CD4-positive, alpha-beta T cell treated with Interleukin-15 for 4 hours (primary cell): ENCODE measurements at places on chromosomes 7 and 10.

- DNase-seq = no peak
These were observed 340.6 kb upstream of the NRP1 start for GRCh38 chr10:33674986-33675599.

GRCh38 chr7:44331682-44332081 is 6.3 kb upstream of the CAMK2B start:
- no peak for DNase-seq

DNA sequence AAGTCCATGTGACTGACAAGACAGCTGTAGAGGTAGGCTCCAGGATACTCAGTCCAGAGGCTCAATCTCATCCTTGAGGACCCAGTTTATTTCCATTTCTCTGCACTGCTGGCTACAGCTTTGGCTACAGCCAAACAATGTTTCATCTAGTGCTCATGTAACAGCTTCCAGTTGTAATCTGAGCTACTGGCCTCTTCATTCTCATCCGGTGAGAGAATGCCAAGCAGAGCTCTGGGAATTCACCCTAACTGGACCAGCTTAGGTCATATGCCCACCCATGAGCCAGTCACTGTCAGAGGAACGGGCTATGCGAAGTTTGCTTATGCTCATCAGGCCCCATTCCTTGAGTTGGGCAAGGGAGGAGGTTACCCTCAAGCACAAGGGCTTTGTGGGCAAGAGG is 192.9 kb downstream of the EVX1 start:
- DNase-seq = no peak

GRCh38 chr10:129411393-129411705 is 55.7 kb upstream of the MGMT start:
- no peak for DNase-seq

GRCh38 chr7:78018641-78019446 is 220.3 kb downstream of the PHTF2 start:
- DNase-seq = peak; percentile 2

- DNase-seq = no peak
These were observed 289.0 kb downstream of the SNX13 start for GRCh38 chr7:17651341-17651740.

DNA sequence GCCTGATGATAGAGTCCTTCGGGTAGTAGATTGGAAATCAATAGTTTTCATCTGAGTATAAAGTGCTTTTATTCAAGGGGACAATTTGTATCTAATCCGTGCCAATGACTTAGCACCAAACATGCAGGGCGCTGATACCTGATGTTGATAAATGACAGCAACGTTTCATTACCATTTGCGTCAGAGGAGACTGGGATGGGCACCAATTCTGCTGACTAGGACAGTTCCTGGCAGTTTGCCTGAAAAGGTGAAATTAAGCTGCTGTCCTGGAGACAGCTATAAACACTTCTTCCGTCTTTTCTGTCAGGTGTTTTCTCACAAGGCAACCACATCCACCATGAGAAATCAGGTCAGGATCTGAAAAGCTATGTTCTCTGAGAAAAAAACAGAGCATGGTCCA is 1136.4 kb downstream of the TYW1 start:
- DNase-seq = no peak

DNA sequence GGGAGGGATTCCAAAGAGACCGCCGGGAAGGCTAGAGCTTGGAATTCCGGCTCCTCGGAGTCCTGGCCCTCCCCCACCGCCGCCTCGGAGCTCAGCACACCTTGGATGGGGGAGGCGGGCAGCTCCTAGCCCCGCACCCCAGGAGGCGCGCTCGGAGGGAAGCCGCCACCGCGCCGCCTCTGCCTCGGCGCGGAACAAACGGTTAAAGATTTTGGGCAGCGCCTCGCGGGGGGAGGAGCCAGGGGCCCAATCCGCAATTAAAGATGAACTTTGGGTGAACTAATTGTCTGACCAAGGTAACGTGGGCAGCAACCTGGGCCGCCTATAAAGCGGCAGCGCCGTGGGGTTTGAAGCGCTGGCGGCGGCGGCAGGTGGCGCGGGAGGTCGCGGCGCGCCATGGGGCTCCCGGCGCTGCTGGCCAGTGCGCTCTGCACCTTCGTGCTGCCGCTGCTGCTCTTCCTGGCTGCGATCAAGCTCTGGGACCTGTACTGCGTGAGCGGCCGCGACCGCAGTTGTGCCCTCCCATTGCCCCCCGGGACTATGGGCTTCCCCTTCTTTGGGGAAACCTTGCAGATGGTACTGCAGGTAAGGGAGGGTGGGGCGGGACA is at the start of gene CYP26A1:
TSS of gene CYP26A1 (plus strand) at position 355 of the 608 bp plus-strand sequence. CDS start at position 397, 42 bp downstream.
- no peak for DNase-seq

GRCh38 chr7:94357076-94357475 is 37.6 kb upstream of the COL1A2 start:
- no peak for DNase-seq

GRCh38 chr7:151051108-151051507 is 2.8 kb downstream of the ASIC3 start:
- DNase-seq = peak; percentile 28

DNA sequence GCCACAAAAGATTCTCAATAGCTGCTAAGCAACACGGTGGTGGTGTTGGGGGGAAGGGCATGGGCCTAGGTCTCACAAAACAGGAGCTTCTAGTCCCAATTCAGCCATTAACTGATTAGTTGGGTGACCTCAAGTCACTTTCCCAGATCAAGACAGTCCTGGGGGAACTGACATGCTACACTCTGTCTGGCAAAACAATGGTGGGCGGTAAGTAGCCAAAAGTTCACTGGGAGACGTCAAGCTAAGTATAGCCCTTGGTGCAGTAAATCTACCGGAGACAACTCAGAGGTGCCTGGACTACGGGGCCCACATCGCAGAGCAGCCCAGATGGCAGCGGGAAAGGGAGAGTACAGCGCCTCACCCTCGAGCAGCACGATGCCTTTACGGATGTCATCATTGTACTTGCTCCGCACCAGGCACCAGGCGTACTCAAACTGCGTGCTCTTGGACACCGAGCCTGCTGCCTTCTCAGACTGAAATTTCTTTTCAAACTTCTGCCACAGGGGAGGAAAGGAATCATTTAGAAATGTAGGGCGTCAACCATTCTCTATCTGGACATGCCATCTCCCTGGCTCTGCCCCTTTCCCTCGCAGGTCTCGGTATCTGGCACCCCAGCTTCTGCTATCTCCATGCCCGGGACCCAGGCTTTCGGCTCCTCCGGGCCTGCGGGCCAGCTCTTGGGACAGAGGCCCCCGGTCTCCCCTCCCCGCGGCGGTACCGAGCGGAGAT is 1.1 kb downstream of the FIS1 start:
- peak; percentile 3 for DNase-seq

DNA sequence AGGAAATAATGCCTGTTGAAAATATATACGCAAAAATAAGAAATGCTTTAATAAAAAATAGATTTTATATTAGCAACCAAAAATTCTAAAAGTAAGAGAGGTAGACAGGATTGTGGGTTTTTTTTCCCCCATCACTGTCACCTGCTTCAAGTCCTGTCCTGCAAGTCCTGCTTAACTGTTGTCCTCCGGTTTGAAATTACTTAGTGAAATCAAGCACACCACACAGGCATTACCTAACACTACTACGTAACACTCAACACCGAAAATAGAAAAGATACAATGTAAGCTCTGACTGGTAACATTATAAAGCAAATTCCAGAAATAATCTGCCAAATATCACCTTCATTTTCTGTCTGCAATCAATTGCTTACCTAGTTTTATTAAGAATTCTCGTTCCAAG is 90.9 kb downstream of the UPF2 start:
- DNase-seq = no peak

DNA sequence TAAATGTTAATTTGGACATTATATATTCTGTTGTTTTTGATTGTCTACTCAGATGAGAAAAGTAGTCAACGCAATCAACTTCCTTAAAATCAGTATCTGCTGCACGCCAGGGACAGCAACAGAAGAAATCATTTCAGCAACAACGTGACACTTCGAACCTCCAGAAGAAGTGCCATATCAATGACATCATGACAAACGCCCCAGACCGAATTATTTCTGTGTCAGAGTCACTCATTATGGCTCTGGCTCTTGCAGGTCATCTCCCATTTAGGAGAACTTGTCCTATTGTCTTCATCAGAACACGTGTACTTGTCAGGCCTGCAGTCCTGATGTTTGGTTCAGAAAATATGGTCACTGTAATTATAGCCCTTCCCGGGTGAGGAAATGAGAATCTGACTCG is 276.3 kb downstream of the ADARB2 start:
- DNase-seq = no peak

GRCh38 chr10:104767745-104768144 is 126.7 kb downstream of the SORCS3 start:
- DNase-seq = no peak

DNA sequence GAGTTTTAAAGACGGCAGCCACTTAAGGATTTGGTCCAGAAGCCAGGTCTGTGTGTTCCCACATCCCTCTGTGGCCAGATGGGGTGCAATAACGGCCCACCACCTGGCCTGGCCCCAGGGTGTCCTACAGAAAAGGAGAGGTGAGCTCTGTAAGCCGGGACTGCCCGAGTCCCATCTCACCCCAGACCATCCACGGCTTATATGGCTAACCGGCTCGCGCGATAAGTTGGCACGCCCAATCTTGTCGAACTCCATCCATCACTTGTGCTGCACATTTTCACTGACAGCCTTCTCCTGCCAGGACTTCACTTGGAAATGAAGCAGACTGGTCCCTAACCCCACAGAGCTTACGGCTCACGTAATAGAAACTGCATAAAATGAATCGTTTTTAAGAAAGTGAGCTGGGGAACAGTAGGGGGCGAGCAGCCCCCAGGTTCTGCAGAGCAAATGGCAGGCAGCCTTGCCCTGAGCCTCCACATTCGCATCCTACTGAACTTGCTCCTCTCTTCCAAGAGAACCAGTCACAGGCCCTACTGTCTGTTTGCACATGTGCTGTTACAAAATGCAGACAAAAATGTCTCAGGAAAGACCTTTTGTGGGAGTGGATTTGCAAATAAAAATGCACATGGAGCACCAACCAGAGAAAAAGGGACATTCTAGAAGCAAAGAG is 98.2 kb downstream of the TNS3 start:
- DNase-seq = no peak

- no peak for DNase-seq
These were observed 24.6 kb upstream of the MRPS33 start for GRCh38 chr7:141039376-141039775.

- no peak for DNase-seq
These were observed at the start of gene ZNF804B for GRCh38 chr7:88759230-88760135. Gene ZNF804B, plus strand, starts transcription at chr7:88759700. Its CDS starts 277 bp downstream, at chr7:88759977.

DNA sequence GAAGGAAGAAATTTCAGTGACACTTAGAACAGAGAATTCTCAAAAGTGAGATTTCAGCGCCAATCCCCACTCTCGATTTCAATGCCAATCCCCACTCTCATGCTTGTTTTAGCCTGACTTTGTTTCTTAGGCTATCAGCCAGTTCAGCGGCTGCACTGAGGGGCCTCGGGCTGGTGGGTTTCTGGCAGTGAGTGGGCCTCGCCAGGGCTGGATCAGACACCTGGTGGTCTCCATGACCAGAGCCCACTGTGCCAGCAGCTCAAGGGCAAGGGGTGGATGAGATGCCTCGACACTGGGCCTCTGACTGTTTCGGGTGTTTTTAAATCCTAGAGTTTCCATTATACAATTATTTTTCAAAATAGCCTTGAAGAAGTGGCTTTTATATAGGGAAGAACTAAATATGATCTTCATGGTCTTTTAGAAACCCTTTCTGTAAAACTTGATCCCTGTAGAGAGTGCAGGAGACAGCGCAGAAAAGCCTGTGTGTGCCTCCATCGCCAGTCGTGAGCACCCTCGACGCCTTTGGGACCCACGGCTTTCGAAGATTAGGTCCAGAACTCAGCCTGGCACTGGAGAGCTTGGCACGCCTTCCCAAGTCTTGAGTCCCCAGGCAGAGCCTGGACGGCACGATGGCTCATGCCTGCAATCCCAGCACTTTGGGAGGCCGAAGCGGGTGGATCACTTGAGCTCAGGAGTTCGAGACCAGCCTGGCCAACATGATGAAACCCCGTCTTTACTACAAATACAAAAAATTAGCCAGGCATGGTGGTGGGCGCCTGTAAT is 76.2 kb downstream of the INPP5A start:
- no peak for DNase-seq

DNA sequence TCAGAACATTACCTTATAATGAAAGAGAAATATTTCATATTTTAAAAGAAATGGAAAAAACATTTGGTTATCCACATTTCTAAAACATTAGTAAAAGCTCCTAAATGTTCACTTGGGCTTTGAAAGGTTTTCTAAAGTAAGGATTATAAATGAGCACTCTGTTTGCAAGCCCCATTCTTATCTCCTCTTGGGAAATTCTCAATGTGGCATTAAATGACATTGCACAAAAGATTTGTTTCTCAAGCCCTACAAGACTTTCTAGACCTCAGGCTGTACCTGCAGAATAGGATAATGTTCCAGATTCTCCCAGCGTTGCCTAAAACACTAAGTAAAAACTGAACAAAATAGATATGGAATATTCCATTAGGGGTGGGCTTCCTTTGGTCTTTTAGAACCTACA is 658.0 kb upstream of the FOXK1 start:
- DNase-seq = no peak

GRCh38 chr10:112958275-112958995 is 8.4 kb downstream of the TCF7L2 start:
- no peak for DNase-seq

DNA sequence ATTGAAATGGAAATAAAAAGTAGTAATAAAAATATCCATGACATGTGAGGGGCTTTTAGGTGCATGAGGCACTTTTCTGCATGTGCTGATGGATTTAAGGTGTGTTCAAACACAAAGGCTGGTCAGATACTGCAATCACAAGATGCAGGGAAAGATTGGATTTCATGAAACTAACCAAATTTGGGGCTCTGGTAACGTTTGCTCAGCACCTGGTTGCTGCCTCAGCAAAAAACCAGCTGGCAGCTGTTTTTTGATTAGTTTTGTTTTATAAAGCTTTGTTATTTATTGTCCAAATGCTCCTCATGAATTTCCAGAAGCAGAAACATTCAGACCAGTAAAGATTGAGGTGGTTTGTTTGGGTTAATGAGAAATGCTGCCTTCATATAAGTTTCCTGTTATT is 195.7 kb upstream of the NRG3 start:
- no peak for DNase-seq

DNA sequence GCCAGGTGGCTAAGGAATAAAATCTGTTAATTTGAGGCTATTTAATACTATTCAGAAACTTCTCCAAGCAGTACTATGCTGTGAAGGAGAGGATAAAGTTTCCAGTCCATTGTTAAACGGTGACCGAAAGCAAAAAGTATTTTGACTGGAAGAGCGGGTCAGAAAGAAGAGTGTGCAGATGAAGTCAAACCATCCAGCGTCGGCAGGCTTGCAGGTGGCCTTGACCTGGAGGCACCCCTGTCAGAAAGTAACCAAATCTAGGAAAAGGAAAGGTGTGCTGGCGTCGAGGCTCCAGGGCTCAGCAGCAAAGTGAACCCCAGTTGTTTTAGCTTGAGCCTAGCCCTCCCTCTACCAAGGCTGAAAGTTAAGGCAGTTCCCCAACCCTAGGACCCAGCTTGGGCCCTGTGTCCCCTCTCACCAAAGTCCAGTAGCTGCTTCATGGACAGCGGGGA is 544 bp downstream of the PDK4 start:
- DNase-seq = no peak

- DNase-seq = peak; percentile 16
These were observed 18.6 kb downstream of the WDR37 start for GRCh38 chr10:1074748-1075308.
